NCI-H1436 treated with DMSO at 0.1 percent for 48 hours (cell line): ENCODE measurements at places on chromosomes 3 and 15.

GRCh38 chr3:73623346-73623745 lies 1.4 kb downstream of the PDZRN3 start:
- no peak for DNase-seq

DNA sequence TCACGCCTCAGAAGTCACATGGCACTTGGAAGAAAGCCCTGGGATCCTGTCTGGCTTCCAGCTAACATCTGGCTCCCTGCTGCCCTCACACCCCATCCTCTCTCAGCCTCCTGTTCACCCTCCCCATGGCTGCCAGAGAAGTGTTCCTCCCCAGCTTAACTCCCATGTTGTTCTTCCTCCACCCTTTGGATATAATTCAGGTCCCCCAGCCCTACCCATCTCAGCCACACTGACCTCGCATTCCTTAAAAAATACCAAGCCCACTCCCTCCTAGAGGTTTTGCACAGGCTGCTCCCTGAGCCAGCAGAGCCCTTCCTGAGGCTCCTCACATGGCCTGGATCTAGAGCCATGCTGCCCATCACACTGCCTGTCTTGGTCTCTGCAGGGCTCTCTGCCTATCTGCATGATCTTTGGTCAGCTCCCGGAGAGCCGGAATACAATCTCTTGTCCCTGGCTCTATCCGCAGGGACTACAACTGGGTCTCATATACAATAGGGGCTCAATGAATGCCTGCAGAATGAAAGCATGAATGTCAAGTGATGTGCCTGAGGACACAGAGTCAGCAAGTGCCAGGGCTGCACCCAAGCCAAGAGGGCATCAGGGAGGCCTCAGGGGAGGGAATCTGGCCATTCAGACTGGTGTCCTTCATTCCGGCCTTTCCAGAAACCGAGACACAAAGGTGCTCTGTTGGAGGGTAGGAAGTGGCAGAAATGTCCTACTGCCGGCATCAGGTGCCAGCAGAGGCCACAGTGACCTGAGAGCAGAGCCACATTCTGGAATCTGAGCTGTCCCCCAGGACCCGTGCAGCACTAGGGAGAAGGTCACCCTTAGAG lies 3.8 kb upstream of the TKT start:
- no peak for DNase-seq

GRCh38 chr3:140770977-140771667 lies 93.3 kb downstream of the TRIM42 start:
- no peak for DNase-seq

- DNase-seq: no peak
Observed at GRCh38 chr3:52859686-52860423, 25.0 kb upstream of the MUSTN1 start.

DNA sequence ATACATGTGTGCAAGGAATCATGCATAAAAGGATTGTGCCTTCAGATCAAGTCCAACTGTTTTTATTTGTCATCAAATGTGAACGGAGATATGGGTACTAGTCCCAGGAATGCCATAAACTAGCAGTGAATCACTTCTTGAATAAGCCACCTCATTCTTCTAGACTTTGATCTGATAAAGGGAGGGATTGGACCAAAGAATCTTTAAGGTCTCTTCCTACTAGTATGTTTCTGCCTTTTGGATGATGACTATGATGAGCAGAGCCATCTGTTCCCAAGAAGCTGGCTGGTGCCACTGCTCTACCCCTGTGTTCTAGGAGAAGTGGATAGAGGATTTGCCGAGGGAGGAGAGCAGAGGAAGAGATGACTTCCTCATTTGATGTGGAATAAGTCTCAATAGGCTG lies 28.8 kb upstream of the UACA start:
- no peak for DNase-seq

DNA sequence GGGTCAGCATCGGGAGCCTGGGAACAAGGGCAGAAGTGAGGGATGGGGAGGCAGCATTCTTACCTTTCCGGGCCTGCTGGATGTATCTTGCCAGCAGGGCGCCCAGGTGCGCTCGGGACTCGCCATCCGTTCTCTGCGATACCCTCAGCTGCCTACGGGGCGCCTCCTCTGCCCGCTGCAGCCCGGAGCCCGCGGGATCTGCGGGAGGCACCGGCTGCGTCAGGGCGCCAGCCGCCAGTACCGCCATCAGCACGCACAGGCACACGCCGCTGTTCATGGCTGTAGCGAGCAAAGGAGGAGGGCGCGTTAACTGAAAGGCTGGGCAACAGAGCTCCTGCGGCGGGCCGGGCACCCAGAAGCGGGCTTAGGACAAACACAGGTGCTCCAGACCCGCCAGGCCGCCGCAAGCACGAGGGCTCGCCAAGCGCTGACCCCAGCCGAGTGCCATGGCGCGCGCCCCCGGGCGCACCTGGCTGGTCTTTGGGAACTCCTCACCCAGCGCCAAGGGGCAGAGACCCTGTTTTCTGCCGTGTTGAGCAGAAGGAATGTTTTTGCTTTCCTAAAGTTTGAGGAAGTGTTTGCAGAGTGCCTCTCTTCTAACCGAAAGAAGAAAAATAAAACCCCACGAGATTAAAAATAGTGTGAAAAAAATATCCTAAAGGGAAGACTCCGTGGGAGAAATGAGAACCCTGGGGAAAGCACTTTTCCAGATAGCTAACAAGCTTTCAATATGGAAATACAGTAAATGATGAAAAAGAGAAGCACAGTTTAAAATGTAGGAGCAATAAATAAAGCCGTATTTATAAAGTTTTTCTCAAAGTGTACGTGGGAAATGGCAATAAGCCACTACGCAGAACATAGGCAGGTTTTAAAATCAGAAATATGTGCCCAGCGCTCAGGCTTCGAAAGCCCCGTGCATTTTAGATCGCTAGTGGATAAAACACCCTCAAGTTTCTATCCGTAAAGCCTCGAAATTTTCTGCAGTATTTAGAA lies 2.3 kb downstream of the CCK start:
- no peak for DNase-seq

DNA sequence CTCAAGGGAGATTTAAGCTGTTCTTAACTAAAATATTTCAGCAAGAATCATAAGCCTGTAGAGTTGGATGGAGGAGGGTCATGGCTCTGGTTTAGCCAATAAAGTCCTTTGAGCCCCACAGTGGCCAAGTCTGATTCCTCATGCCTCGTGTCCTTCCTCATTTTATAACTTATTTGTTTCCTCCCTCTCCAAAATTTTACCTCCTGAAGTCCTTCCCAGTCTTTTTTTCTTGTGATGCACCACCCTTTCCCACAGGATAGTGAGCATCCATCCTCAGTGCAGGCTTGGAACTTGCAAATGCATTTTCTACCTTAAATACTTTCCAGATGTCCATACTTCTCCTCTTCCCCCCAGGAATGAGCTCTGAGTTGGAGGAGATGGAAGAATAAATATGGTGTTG lies 162.7 kb upstream of the AGTR1 start:
- no peak for DNase-seq

DNA sequence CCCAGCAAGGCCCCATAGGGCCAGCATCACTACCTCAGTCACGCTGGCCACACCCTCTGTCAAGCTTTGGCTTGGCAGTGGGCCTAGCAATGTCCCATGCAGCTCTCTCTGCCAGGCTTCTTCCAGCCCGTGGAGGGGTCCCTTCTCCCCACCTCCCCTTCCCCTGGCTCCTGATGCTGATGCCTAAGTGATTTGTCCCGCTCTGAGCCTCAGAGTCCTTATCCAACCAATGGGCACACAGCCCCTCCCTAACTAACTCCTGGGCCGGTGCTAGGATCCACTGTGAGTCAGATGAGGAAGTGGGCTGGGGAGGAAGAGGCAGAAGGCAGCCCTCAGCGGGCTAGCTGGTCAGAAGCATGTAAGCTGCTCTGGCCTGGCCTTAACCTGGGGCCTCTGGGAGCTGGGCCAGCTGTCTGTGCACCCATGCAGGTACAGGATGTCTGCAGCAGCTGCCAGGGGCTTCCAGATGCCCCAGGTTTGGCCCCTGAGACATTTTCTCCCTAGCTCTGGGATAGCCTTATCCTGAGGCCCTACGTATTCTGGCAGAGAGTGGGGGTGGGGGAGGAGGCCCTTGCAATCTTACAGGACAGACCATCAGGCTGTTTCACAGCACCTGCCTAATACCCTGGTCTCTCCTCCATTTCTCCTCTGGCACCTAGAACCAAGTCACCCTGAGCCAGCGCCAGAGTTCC lies 740 bp upstream of the ZBTB47 start:
- DNase-seq: no peak

DNA sequence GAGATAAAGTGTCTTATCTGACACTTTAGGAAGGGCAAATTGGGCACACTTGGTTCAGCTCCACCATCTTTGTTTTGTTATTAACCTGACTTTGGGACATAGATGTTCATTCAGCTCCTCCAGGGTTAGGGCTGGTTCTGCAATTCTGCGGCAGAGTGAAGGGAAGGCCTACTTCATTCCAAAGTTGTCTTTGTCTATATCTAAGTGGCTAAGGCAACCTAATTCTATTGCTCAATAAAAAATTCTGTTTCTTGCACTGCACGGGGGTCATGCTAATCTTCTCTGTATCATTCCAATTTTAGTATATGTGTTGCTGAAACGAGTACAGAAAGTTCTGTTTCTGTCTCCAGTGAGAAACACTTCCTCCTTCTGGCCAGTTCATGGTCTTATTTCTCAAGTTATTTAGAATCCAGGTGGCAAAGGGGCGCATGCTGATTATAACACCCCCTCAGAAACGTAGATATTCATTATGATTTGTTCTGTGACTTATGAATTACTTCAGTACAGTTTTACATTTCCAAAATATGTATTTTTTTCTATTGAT lies 53.5 kb downstream of the PFN2 start:
- no peak for DNase-seq

DNA sequence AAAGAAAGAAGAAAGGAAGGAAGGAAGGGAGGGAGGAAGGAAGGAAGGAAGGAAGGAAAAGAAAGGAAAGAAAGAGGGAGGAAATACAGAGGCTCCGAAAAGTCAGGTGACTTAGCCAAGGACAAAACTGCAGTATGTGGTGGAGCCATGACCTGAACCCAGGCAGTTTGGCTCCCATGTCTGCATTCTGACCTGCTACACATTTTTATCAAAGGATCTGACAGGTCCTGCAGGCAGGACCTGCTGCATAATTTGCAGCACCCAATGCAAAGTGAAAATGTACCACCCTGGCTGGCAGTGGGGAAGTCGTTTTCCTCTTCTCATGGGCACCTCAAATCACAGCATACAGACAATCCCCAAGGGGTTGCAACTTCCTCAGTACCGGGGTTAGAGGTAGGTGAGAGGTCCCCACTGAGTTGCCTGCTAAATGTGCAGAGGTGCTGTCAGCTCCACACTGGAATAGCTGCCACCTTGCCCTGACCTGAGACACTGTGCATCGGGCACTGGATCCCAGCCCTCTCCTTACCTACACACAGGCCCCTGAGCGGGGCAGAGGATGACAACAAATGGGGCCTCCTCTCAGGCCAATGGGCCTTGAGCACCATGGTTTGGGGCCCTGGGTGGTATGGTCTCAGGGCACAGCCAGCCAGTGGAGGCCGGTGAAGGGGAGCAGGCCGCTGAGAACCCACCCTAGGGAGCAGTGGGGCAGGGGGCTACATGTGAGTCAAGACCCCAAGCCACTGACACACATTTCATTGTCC lies 175.1 kb downstream of the SHQ1 start:
- DNase-seq: no peak

GRCh38 chr3:54745843-54746242 lies 182.0 kb downstream of the LRTM1 start:
- no peak for DNase-seq

DNA sequence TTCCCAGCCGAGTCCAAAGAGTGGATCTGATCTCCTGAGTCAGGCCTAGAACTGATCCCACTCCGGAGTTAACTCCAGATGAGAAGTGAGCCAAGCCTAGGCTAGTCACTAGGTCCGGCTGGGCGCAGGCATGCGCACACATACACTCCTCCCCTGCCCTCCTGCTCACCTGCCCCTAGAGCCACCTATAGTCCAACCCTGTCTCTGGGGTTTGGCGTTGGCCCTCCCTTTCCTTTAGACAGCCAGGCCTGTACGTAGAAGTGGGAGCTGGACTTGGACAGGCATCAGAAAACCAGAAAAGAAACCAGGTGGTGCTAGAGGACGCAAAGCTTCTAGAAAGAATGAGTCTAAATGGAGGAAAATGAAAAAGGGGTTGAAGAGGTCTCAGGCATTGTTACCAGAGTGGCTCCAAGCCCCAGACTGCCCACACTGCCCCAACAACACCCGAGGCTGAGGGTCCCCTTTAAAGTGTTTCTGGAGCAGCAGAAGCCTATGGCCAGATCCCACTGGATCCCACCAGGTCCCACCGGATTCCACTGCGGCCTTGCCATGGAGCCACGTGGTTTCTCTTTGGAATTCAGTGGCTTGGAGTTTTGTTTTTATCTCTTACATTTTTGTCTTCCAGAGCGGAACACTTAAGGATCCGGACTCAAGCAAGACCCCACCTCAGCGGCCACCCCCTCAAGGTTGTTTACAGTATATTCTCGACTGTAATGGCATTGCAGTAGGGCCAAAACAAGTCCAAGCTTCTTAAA lies 24.2 kb upstream of the TIMP4 start:
- no peak for DNase-seq

DNA sequence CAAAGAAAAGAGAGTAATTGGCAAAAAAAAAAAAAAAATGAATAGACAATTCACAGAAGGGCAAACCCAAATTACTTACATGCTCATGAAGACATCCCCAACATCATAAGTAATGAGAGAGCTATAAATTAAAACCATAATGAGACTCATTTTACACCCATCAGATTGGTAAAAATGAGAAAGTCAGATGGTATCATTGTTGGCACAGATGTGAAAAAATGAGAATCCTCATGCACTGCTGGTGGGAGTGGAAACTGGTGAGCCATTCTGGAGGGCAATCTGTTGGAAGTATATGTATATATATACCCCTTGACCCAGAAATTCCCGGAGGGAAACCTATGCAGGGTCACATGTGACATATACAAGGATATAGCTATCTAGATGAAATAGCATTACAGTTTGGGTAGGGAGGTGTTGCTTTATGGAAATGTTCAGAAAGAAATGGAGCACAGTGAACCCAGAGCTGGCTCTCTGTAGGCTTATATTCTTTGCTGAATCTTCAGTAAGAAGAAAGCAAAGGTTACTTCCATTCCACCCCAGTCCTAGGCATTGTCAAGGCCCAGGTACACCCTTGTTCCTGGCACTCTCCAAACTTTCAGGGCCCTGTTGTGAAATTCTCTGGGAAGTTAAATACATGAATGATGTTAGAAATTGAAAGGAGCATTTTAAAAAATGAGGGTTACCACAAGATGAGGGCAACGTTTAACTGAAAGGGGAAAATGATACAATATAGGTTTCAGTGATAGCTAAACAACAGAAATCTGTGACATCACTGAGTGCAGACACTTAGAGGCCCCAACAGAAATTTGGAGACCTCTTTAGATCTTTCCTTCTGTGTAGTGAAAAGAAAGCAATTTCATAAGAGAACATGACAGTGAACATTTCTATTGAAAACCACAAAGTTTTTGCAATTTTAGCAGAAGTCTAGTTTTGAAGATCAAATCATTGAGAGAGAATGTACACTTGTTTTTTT lies 132.7 kb upstream of the TPRG1 start:
- no peak for DNase-seq

GRCh38 chr3:189001559-189001958 lies 170.2 kb upstream of the TPRG1 start:
- DNase-seq: no peak

- no peak for DNase-seq
Observed at GRCh38 chr3:125067225-125067624, 11.4 kb upstream of the HEG1 start.

- DNase-seq: no peak
Observed at GRCh38 chr3:177475356-177475665, 278.0 kb upstream of the TBL1XR1 start.
